ENCODE measurements at places on chromosomes 2 and 18.

DNA sequence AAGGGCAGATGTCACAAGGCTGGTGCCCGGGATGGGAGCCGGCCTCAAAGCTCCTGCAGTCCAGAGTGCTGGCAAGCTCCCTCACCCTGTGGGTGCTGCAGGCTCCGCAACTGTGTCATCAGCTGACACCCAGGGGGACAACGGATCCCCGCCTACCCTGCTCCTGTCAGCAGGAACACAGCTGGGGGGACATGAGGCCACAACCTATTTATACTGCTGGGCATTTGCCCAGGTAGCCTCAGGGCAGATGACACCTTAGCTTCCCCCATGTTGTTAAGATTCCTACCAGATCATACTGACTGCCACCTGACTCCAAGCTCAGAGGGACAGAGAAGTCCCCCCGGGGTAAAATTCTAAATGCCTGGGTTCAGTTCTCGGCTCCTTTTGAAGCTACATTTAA is 1.2 kb downstream of the ANKRD23 start:
- no peak for DNase-seq

- no peak for DNase-seq
These were observed 84.2 kb downstream of the LRRFIP1 start for GRCh38 chr2:237711458-237712150.

DNA sequence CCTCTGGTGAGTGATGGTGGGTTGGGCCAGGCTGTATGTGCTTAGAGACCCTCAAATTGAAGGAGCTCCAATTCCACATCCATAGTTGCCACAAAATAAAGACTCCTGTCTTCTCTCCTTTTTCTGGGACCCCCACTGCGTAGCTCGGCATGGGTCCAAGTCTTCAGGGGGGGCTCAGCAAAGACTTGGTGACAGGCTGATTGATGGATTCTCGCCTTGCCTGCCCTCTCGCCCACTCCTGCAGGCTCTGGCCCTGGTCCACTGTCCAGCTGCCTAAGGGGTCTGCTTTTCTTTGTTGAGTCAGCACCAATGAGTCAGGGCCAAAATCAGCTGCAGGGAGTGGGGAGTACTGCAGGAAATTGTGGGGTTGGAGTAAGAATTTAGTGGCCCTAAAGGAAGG is 21.5 kb downstream of the RPL37A start:
- DNase-seq, result no peak

GRCh38 chr2:50957896-50958295 is 74.0 kb downstream of the NRXN1 start:
- DNase-seq, result no peak

DNA sequence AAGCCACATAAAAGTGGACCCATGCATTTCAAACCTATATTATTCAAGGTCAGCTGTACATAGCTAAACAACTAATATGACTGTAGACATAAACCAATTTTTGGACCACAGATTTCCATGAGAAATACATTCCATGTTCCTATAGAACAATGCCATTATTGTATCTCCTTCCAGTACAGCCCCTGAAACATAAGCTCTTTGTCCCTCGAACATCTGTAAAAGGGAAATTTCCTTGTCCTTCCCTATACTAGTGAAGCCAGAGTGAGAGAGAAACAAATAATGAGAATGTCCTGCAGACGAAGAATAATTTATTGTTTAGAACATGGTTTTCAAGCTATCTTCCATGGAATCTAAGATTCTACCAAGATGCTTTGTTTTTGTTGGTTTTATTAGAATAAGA is 75.3 kb downstream of the GORASP2 start:
- DNase-seq, result no peak

Data from stimulated activated CD4-positive, alpha-beta T cell treated with anti-CD3 and anti-CD28 coated beads, TNF-alpha, amount 100 ng/mL, for 1 hour (primary cell).